ENCODE measurements at places on chromosomes 7 and 10.

DNA sequence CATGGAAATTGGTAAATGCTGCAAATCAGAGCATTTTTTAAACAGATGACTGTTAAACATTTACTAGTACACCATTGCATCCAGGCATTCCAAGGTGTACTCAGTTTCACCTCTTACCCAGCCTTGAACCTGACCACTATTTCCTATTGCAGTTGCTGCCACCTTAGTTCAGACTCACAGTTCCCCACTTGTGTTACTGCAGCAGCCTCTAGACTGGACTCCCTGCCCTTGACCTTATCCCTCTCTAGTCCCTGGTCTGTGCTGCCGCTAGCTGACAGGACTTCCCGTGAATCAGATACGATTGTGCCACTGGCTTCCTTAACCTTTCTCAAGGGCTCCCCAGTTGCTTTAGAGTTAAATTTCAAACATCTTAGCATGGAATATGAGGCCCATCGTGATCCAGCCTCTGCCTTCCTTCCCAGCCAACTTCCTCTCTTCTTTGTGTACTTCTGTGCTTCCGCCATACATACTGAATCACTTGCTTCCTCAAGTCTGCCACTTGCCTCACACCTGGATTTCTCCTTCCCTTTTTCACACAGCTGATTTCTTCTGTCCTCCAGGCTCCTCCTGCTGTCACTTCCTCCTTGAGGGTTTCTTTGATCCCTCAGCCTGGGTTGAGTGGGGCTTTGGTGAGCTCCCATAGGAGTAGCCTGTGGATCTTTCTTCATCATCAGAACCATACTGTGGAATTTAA lies 118.7 kb upstream of the GJD4 start:
- no peak for DNase-seq

- no peak for DNase-seq
Measured at GRCh38 chr7:138951953-138952352, 29.2 kb downstream of the KIAA1549 start.

DNA sequence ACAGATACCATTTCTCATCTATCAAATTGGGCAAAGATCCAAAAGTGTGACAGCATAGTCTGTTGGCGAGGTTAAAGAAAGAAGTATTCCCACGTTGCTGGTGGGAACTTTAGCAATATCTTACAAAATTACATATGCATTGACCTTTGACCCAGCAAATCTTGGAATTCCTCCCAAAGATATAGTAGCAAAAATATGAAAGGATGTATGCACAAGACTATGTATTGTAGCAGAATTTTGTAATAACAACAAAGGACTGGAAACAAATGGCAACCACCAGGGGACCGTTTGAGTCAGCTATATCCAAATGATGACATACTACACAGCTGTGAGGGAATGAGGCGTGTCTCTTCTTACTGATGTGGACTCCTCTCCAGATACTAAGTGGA lies 50.2 kb downstream of the KCNH2 start:
- DNase-seq, result no peak

- no peak for DNase-seq
Measured at GRCh38 chr7:632831-633210, 93.7 kb upstream of the DNAAF5 start.

DNA sequence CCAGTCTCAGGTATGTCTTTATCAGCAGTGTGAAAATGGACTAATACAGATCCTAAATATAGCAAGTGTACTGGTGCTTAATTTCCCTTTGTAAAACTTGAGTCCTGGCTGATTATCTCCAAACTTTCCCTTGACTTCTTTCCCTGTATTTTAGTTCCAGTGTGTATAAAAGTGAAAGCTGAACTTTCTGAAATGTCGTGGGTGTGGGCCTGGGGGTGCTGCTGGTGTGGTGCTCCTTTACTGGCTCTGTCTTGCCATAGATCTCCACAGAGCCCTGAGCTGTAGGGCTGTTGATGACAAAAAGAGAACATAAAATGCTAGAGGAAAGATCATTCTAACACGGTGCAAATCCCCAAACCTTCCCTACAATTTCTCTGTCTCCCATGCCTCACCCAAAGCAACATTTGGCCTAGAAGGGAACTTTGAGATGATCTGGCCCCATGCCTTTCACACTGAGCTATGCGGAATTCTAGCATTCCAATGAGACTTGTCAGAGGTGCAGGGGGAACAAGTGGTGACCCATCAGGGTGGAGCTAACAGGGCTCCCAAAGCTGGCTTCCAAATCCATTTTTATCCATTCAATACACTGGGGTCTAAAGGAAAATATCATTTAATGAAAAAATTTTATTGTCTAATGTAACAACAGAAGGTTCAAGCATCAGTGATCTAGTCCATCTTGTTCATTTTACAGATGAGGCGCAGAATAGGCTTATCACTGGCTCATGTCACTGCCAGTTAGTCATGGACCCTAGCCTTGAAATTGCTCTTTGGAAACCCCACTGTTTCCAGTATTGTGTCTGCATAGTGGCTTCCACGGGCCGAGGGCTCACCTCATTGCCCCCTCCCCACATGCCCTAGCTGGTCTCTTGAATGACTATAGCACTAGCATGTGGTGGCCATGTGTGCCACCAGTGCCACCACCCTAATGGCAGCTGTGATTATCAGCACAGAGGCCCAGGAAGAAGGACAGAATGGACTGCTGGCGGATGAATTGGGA lies 1000.9 kb downstream of the LRMDA start:
- DNase-seq, result no peak

GRCh38 chr10:94320285-94320914 lies 42.3 kb downstream of the NOC3L start:
- peak; percentile 43 for DNase-seq

DNA sequence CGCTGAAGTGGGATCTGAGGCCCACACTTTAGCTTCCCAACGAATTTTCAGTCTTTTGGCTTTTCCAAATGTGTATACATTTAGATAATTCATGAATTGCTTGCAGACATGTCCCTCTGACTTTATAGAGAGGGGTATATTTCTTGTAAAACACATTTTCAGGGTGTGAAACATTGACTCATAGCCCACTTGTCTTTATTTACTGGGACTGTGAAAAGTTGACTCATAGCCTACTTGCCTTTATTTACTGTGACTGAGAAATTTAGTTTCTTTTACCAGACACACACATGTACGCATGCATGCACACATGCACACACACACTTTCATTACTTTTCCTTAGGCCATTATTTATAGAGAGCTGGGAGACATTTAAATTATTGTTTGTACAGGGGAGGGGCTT lies 79.1 kb downstream of the VTI1A start:
- DNase-seq, result no peak

- DNase-seq, result no peak
Measured at GRCh38 chr7:101884671-101885596, 67.5 kb downstream of the CUX1 start.

DNA sequence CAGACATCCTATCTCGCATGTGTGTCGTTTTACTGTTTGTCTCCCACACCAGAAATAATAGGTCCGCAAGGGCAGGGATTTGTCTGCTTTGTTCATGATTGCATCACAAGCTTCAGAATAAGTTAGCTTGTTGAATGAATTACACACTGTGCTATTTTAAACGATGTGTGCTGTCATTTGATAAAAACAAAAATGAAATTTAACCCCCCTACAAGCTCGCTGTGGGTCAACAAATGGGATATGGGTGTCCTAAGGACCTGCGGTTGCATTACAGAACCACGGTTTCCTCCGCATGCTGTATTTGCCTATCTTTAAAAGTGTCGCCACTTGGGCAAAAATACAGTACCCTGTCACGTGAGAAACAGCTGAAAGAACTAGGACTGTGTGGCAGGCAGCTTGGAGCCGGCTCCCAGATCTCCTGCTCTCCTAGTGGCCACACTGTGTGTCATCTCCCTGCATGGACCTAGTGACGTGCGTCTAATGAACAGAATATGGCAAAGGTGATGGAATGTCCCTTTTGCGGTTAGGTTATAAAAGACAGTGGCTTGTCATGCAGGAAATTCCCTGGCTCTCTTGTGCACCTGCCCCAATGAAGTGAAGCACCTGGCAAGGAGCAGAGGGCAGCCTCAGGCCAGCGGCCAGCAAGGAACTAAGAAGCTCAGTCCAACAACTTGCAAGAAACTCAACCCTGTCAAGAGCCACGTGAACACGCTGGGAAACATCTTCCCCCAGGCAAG lies 32.9 kb upstream of the CRYGN start:
- no peak for DNase-seq

GRCh38 chr7:129845972-129846327 lies 106.8 kb downstream of the UBE2H start:
- DNase-seq, result no peak

- no peak for DNase-seq
Measured at GRCh38 chr10:31962826-31963588, 34.4 kb upstream of the ARHGAP12 start.

DNA sequence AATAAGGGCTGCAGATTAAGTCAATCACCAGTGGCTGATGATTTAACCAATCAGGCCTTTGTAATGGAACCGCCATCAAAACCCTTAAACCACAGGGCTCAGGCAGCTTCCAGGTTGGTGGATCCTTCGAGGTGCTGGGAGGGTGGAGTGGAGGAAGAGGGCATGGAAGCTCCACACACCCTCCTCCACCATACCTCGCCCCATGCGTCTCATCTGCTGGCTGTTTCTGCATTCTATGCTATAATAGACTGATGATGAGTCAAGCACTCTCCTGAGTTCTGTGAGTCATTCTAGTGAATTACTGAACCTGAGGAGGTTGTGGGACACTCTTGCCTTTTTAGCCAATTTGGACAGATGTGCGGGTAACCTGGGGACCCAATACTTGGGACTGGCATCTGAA lies 43.9 kb downstream of the CHST15 start:
- DNase-seq, result no peak

DNA sequence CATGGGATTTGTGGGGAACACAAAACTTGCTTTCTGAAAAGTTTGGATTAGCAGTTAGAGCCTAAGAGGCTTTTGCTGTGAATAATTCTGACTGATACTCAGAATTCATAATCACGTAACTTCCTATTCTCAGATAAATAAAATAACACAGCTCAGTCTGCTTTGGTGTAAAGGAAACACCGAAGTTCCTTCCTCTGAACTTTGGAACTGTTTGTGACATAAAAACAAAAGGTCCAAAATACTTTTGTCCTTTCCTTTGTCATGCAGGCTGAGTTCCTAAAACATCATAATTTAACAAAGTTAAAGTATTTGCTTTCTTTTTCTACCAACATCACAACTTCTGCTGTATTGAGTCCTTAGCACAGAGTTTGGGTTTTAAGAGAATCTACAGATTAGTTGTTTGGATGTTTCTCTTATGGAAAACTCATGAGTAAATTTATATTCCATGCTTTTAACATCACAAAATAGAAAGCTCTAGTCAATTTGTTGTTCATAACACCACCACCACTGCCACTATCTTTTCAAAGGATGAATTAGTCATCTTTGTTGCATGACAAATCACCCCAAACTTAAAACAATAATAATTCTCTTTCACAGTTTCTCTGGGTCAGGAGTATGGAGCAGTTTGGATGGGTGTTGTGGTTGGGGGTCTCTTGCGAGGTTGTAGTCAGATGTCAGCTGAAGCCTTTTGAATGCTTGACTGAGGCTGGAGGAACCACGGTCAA lies 123.4 kb downstream of the REEP3 start:
- no peak for DNase-seq

DNA sequence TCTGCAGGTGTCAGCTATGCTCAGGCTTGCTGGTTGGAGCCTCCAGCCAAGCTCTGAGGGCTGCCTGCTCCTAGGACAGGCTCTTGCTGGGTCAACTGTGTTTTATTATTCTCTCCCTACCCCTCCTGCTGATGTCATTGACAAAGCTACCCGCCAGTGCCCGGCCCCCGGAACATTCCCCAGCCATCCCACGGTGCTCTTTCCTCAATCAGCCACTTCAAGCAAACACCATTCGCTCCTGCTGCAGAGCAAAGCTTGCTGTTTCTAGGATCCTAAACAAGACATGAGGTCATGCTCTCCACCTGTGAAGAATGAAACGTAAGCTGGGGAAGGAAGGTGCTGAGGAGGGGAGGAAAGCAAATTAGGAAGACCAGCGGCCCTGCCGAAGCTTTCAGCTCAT lies 2.1 kb upstream of the C10orf71 start:
- DNase-seq, result no peak

GRCh38 chr10:2543142-2543886 lies 524.0 kb upstream of the PFKP start:
- no peak for DNase-seq

GRCh38 chr7:146022776-146023175 lies 93.8 kb upstream of the CNTNAP2 start:
- DNase-seq, result no peak

DNA sequence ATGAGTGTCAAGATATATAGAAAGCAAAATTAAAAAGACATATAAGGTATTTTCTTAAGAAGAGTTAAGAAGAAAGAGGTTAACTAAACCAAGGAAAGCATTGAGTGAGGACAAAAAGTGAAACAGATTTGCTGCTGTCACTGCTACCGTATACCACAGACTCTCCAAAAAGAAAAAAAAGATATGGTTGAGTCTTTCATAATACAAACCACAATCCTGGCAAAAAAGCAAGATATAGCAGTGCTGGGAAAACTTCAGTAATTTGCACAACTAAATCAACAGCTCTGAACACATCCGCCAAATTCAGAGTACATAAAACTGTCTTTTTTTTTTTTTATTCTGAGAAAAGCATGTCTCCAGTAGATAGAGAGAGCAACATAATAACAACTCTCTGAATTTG lies 114.7 kb downstream of the ETV1 start:
- DNase-seq, result no peak

DNA sequence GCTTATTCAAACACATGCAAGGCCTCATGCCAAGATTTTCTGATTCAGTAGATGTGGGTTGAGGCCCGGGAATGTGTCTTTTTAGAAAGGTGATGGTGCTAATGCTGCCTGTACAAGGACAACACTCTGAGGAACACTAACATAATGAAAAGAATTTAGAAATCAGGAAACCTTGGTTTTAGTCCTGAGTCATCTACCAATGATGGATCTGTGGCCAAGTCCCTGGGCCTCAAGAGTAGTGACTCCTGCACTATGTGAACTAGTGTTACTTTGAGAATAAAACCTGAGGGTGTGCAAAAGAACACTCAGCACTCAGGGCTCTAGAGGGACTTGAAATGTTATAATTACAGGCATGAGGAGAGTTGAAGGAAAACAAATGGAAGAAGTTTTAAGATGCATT lies 741.7 kb upstream of the GALNT17 start:
- no peak for DNase-seq

- no peak for DNase-seq
Measured at GRCh38 chr10:120641695-120642094, 184.7 kb downstream of the PLPP4 start.

GRCh38 chr10:26621889-26622711 lies 75.4 kb upstream of the PDSS1 start:
- no peak for DNase-seq

DNA sequence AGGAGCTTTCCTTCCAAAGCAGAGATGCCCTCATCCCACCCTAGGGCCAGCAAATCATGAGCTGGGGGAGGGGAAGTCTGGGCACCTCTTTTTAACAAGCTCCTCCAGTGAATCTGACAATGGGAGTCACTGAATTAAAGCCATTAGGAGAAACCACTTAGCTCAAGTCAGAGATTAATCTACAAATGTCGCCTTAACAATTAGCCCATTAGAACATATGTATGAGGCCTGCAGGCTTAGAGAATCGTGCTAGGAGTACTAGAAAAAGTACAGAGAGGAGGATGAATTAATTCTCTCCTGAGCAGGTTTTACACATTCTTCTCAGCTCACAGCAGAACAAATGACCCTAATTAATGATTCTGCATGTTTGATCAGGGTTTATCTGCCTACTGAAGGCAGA lies 381.3 kb downstream of the KCNMA1 start:
- no peak for DNase-seq

Data from stimulated activated CD8-positive, alpha-beta memory T cell treated with anti-CD3 and anti-CD28 coated beads, Interleukin-15, amount 100 ng/mL, for 24 hours (primary cell).